ENCODE measurements at places on chromosomes 3 and 15. TPM values are rescaled to one million over a fixed set of nuclear protein-coding genes. Genes with fewer than 3 reads are reported as not detected.

The GNAT1 gene
- not detected for total RNA-seq

The UQCC5 gene
- 13.0 TPM for total RNA-seq

The CSPG4 gene
- total RNA-seq, result 6.0 TPM

The SAMD7 gene
- total RNA-seq, result not detected

The TWF2 gene
- 96.6 TPM for total RNA-seq

The KCNH8 gene
- not detected for total RNA-seq

- no peak for DNase-seq
Measured at GRCh38 chr3:117921411-117921810, 1113.2 kb downstream of the IGSF11 start.

DNA sequence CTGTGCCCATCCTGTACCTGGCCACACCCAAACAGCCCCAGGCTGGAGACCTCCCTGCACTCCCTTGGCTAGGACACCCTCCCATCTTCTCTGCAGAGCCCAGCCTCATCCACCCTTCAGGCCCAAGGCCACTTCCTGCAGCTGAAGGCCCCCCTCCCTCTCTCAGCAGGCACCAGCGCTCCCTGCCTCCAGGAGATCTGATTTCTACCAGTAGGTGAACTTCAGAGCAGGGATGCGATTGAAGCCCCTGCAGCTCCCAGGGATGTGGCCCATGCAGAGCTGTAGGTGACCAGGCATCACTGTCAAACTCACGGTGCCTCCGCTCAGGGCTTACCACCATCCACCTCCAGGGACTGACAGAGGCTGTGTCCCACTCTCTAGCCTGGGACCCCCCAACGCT, 96.3 kb downstream of the NUP210 start:
- no peak for DNase-seq

DNA sequence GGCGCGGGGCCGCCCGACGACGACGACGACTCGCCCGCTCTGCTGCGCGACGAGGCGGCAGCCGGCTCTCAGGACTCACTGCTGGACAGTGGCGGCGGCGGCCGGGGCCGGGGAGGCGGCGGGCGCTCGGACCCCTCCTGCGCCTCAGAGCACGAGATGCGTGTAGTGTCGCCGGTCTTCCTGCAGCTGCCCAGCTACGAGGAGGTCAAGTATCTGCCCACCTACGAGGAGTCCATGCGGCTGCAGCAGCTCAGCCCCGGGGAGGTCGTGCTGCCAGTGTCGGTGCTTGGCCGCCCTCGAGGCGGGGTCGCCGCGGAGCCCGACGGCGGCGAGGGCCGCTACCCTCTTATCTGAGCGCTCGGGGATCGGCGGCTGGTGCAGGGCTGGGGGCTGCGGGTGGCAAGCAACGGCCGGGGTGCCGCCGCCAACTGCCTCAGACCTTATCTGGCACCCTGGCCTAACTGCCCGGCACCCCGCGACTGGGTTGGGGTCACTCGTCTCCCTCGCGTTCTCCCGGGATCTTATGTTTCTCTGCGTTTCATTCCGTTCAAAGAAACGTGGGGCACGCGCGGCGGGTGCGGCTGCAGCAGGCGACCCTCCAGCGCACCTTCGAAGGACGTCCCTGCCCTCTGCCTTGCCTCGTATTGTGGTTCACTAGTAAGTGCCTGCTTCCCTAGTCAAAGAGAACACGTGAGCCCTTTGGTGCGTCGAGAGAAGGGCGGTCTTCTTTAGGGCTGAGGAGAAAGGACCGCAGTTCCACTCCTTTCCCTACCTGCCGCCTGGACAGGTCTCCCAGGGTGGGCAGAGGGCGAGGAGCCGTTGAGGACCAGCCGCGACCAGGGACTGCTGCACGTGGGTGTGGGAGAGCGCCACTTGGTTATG, 1.0 kb downstream of the C3orf80 start:
- no peak for DNase-seq

GRCh38 chr3:144390786-144391185, 419.2 kb downstream of the DIPK2A start:
- DNase-seq, result no peak

Measured in foreskin keratinocyte (primary cell).